ENCODE measurements at places on chromosomes 2 and 18.

- no peak for DNase-seq
Measured at GRCh38 chr2:85564144-85564563, 2.9 kb upstream of the GGCX start.

DNA sequence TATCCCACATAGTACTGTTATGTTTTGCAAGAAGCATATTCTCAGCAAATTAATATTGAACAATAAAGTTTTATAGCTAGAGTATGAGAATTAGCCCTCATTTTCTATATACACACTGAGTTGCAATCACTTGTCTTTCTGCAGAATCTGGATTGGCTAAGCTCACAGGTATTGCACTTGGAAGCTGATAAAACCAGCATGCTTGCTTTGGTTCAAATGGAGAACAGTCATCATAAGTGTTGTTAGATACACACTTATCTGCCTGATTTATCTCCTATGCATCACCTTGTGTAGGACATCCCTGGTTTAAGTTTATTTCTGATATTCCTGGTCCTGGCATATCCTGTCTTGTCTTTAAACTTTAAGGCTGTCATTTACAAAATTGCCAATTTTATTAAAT is 38.0 kb upstream of the CYP20A1 start:
- no peak for DNase-seq

- DNase-seq = no peak
Measured at GRCh38 chr2:191790737-191791136, 56.2 kb downstream of the CAVIN2 start.

- DNase-seq = no peak
Measured at GRCh38 chr2:238420878-238421694, 5.6 kb upstream of the ASB1 start.

DNA sequence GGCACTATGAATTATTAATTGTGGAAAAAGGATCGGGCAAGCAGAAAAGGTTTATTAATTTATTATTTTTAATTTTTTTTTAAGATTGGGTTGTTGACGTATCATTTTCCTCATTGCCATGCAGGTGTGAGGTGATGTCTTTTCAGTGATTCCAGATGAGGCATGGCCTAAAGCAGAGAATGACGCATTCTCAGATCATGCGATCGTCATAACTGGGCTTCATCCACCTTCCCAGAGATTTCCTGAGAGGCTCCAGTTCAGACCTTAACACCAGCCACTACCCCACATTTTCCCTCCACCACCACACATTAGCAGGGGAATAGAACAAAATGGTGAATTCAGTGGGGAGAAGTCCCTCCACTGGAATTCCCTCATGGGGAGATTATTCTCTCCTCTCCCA is 518.4 kb upstream of the SPHKAP start:
- DNase-seq = no peak

GRCh38 chr2:232120911-232121310 is 159.4 kb downstream of the DIS3L2 start:
- DNase-seq = no peak

- no peak for DNase-seq
Measured at GRCh38 chr2:69956475-69956979, 4.9 kb downstream of the ASPRV1 start.

DNA sequence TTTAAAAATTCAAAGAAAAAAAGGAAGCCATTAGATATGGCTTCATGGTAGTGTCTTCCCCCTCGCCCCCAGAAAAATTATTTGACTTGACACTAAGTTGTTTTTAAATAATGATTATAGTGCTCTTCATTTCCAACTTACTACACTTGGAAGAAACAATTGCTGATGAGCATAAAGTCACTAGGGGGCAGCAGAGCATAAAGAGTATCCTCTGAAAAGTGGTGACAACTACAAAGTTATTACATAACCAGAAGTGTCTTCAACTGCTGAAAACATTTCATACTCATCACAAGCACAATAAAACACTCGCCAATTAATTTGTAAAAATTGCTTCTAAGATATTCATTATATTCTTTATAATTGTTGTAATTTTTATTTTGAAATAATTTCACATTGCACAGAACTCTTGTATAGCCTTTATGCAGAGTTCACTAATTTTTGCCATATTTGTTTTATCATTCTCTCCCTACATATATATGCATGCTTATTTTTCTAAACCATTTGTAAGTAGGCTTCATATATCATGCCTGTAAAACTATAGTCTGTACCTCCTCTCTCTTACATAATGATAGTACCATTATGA is 54.9 kb downstream of the EXOC6B start:
- DNase-seq = peak; percentile 12

DNA sequence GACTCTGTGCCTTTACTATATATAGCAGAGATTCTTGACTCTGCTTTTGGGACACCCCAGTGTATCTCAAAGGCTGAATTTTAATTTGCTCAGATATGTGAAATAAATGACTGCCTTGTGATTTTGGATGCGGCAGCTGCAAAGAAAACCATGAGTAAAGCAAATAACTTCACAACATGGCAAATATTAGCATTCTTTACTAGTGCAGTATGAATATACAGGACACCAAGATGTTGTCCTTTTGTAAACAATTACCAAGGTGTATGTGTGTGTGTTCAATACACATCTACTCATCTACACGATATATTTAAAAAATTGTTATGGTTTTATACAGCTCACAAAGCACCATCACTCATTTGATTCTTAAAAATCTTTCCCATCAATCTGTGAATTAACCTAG is 70.6 kb upstream of the TCF4 start:
- DNase-seq = no peak

DNA sequence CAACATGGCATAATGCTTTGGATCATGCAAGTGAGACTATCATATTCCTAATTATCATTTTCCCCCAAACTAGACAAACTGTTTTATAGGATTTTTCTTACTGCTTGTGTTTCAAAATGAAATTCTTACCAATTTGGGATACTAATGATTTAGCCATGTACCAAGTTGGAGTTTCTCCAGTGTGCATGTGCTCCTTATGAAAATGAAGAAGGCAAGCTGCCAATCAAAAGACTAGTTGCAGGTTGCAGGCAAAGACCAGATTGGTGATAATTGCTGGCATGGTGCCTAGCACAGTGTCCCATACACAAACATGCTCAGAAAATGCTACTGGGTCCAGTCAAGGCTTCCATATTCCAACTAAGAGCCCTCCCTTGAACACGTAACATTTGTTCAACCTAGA is 771.8 kb upstream of the FANCL start:
- no peak for DNase-seq

GRCh38 chr18:3029215-3029952 is 16.4 kb upstream of the LPIN2 start:
- no peak for DNase-seq

GRCh38 chr18:79890674-79891073 is 60.8 kb downstream of the SLC66A2 start:
- DNase-seq = no peak

- DNase-seq = no peak
Measured at GRCh38 chr2:104538077-104538476, 315.8 kb upstream of the POU3F3 start.

DNA sequence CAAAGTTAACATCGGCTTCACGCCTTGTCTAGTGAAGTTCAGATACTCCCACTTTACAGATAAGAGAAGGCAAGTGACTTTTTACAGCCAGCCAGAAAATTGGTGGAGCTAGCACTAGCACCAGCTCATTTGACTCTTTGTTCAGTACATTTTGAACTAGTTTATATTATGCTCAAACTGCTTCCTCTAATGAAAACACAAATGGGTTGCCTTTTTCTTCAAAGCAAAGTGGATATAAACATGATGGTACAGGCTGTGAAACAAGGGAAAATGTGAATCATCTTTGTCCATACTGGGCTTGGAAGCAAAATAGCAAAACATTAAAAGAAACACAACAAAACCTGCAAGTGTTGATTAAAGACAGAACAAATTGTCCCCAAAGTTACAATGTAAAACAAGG is 99.6 kb upstream of the LHCGR start:
- no peak for DNase-seq

GRCh38 chr18:29164020-29164706 is 987.2 kb upstream of the CDH2 start:
- DNase-seq = no peak

- no peak for DNase-seq
Measured at GRCh38 chr2:46216213-46216612, 81.0 kb upstream of the EPAS1 start.

DNA sequence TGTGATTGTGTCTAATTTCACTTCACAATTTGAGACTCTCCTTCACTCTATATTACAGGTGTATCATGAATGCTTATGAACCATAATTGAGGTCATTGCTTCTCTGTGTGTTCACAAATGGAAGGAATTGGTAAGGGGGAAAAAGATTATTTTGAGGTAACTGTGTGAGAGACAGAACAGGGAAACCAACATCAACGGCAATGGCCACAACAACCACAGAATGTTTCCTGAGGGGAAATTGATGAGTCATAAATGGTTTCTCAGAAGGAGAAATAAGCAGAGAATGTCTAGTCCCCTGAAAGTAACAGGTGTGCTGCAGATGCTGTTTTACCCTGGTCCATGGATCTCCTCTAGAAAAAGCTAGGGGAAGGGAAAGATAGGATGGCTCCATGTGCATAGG is 361.2 kb upstream of the GALNT5 start:
- no peak for DNase-seq

DNA sequence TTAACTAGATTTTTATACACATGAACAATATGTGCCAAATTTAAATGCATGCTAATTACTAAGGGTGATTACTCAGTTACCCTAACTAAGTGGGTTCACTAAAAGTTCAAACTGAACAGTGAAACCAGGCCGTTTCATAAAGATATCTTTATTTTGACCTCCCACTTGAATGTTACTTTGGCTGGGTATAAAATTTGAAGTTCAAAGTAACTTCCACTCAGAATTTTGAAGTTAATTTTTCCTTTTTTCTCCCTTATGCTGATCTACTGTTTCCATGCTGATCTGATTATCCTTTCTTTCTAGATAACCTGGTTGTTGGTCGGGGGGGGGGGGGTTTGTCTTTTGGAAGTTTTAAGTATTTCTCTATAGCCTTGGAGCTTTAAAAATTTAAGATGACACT is 25.5 kb upstream of the MAP4K4 start:
- no peak for DNase-seq

DNA sequence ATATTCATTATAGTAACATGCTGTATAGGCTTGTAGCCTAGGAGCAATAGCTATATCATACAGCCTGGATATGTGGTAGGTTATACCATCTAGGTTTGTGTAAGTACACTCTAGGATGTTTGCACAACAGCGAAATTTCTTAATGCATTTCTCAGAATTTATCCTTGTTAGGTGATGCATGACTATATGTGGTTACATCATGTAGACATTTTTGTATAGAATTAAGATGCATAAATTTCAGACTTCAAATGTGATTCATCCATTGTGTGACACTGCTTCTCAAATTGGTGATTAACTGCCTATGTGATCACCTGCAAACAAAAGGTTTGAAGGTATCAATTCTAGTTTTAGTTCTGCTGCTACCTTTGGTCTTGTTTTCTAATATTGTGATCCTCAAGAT is 1787.0 kb upstream of the PIK3C3 start:
- no peak for DNase-seq

DNA sequence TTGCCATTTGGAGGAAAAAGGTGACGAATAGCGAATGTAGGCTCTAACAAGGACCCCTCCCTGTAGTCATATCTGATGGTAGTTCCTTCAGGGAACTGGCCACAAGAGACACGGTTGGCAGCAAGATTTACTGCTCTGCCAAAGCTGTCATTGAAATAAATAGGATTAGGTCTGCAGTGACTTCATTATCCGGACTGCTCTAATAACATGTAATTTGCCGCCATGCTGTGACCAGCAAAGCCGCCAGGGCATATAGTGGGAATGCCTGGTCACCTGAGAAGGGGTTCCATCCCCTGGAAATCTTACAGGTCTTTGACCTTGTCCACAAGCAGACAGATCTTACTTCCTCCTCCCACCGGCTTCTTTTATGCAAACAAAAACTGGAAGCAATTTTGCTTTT is 59.4 kb upstream of the LAPTM4A start:
- DNase-seq = no peak

GRCh38 chr2:118853651-118854291 is 6.3 kb upstream of the EN1 start:
- DNase-seq = no peak

GRCh38 chr2:176592216-176592615 is 323.0 kb downstream of the MTX2 start:
- no peak for DNase-seq

DNA sequence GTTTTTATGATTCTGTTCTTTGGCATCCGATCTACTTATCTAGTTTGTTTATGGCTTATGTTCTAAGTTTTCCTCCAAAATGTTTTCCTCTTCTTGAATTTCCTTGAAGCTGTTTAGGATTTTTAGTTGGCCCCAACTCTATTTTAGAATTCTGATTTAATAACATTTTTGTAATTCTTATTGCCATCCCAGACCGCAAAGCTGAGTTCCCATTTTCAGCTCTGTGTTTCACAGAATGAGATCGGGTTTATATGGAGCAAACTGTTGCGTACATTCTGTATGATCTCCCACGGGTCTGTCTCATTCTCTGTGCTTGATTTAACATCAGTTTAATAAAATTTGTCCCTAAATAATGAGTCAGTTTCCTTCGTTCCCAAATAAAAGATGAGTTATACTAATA is 59.3 kb downstream of the DPP4 start:
- no peak for DNase-seq

DNA sequence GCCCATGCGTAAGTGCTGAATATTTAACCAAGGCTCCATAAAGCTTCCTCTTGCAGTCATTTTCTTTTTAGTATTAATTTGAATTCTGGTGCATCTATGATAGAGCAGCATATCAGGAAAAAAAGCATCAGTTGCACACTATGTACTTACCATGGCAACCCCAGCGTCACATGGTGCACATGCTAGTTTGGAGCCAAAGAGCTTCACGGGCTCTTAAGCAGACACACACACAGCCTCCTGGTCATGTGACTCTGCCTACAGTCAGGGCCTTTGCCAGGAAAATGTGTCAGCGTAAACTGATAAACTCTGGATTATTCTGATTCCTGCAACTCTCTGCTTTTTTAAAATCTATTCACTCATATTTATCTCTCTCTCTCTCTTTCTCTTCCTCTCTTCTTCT is 30.2 kb downstream of the NYAP2 start:
- no peak for DNase-seq

- DNase-seq = no peak
Measured at GRCh38 chr2:96931966-96932365, 54.4 kb downstream of the FAM178B start.

- no peak for DNase-seq
Measured at GRCh38 chr2:144404586-144405314, 115.2 kb downstream of the ZEB2 start.

DNA sequence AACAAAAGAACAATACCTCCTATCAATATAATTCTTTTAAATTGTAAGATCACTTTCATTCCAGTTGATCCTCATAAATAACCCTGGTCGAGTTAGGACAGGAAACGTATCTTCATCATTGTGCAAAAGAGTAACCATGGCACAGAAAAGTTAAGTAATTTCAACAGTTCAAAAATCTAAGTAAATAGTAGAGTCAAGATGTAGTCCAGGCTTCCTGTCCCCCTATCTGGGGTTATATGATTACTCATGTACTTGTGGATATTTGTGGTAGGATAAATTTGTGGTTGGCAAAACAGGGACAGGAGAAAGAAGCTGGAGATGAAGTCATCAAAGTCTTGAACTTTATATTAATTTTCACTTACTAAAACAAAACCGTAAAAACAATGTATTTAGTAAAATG is 772.6 kb downstream of the TSN start:
- DNase-seq = no peak
